ENCODE measurements at places on chromosomes 6 and 20.

- no peak overlapping the region for H3K4me3 ChIP-seq
- no peak overlapping the region for H3K27ac ChIP-seq
- no peaks in the 10 kb centered on the region for H3K27me3 ChIP-seq
- DNase-seq: no peak
Observed at GRCh38 chr6:135983718-135984343, 132.3 kb downstream of the PDE7B start.

- H3K27ac ChIP-seq: no peak overlapping the region
- H3K4me3 ChIP-seq: no peak overlapping the region
- H3K36me3 ChIP-seq: no peaks in the 10 kb centered on the region
- H3K4me1 ChIP-seq: no peaks in the 10 kb centered on the region
Observed at GRCh38 chr20:20897145-20897544, 184.7 kb upstream of the RALGAPA2 start.

DNA sequence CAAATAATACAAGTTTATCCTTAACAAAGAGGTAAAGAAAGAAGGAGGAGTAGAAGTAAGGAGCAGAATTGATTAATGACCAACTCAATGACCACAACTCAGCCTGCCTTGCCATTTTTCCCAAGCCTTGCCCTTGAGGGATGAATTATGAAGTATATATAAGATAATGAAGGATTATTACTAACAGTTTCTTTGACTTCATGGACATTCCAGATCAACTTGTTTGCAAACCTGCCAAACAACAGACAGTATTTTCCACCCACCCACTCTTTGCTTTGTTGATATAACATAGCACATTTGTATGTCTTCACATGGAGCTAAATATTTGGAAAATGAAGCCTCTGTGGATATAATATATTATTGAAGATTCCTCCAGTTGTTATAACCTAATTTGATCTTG lies 9.9 kb upstream of the C6orf141 start:
- no peak overlapping the region for H3K27ac ChIP-seq
- no peak overlapping the region for H3K4me3 ChIP-seq
- no peaks in the 10 kb centered on the region for H3K27me3 ChIP-seq
- no peak for DNase-seq
- H3K36me3 ChIP-seq: no peaks in the 10 kb centered on the region
- no peaks in the 10 kb centered on the region for H3K4me1 ChIP-seq

GRCh38 chr6:163249651-163250101 lies 164.8 kb upstream of the QKI start:
- no peaks in the 10 kb centered on the region for H3K36me3 ChIP-seq
- H3K27ac ChIP-seq: no peak overlapping the region
- no peaks in the 10 kb centered on the region for H3K4me1 ChIP-seq
- DNase-seq: no peak
- H3K27me3 ChIP-seq: no peaks in the 10 kb centered on the region
- H3K4me3 ChIP-seq: no peak overlapping the region

- H3K36me3 ChIP-seq: no peaks in the 10 kb centered on the region
- H3K4me1 ChIP-seq: peaks cover 7% of the 10 kb centered on the region
- no peak for DNase-seq
Observed at GRCh38 chr6:116564311-116564710, 7.0 kb upstream of the RWDD1 start.

DNA sequence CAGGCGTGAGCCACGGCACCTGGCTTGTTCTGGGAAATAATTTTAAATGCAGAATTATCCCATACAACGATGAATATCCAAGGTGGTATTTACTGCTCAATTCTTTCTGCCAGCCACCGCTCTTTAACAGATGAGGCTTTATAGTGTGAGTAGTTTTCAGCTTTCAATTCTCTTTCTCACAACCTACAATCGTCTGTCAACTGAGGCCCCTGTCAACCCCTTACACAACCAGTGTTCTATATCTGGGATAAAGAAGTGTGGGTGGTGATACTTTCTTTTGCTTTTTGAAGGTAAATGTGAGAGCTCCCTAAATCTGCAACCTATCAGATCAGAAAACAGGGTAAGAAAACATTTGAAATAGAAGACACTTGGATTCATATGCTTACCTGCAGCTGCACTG lies 22.5 kb downstream of the STAU1 start:
- peaks cover 23% of the 10 kb centered on the region for H3K4me1 ChIP-seq
- H3K27me3 ChIP-seq: no peaks in the 10 kb centered on the region
- no peak for DNase-seq

DNA sequence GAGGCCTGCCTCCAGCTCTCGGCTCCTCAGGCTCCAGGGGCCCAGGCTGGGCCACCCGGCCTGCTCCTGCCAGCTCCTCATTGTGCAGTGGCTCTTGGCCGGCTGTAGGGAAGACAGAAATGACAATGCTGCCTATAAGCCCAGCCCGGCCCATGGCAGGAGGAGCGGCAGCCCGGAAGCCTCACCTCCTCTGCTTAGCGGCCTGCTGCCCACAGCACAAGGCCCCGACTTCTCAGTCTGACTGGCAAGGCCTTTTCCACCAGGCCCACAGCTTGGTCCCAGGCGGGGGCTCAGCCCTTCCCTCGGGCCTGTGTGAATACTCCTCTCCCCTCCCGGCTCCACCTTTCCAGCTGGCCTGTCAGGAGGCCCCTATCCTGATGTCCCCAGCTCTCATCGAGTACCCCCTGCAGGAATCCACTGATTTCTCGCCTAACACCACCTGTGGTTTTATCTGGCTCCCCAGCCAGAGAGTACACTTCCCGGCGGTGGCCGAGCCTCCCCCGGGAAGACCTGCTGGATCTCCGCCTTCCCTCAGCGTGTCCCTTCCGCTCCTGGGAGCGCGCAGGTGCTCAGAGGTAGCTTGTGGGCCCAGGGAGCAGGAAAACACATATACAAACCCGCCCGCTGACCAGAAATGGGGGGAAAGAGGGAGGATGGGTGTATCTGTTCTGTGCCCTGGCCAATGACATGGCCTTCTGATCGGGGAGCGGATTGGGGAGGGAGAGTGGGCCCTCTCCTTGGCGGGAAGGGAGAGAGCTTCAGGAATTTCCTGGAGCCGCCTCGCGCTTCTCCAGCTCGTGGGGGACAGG lies 963 bp downstream of the DDRGK1 start:
- H3K4me1 ChIP-seq: peaks cover 16% of the 10 kb centered on the region
- H3K36me3 ChIP-seq: peaks cover 20% of the 10 kb centered on the region
- DNase-seq: peak; percentile 37
- peak overlapping the region; percentile 87 for H3K27ac ChIP-seq

DNA sequence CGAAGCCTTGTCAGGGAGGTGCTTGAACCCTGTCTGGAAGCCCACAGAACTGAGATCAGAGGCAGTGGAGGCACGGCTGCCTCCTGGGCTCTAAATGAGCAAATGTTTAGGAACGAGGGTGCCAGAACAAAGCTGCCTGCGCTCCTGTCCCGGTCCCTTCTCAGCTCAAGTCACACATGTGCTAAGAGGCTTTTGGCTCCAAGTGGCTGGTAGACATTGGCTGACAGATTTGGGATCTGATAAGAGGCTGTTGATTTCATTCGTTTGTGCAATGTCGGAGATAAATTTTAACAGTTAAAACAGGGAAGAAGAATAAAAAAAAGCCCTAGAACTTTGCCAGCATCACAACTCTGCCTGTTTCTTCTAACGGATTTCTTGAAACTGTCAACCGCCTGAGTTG lies 191.8 kb downstream of the NRN1 start:
- no peak for DNase-seq
- H3K4me1 ChIP-seq: no peaks in the 10 kb centered on the region
- no peak overlapping the region for H3K4me3 ChIP-seq
- H3K36me3 ChIP-seq: no peaks in the 10 kb centered on the region

Measured in transverse colon (tissue), 4 donors.